ENCODE measurements at places on chromosomes 2 and 18.

- DNase-seq, result no peak
Observed at GRCh38 chr2:16250466-16250865, 310.1 kb downstream of the MYCN start.

- DNase-seq, result no peak
Observed at GRCh38 chr2:43057026-43057741, 169.2 kb downstream of the ZFP36L2 start.

GRCh38 chr2:189233527-189233926, 54.0 kb upstream of the COL5A2 start:
- no peak for DNase-seq

DNA sequence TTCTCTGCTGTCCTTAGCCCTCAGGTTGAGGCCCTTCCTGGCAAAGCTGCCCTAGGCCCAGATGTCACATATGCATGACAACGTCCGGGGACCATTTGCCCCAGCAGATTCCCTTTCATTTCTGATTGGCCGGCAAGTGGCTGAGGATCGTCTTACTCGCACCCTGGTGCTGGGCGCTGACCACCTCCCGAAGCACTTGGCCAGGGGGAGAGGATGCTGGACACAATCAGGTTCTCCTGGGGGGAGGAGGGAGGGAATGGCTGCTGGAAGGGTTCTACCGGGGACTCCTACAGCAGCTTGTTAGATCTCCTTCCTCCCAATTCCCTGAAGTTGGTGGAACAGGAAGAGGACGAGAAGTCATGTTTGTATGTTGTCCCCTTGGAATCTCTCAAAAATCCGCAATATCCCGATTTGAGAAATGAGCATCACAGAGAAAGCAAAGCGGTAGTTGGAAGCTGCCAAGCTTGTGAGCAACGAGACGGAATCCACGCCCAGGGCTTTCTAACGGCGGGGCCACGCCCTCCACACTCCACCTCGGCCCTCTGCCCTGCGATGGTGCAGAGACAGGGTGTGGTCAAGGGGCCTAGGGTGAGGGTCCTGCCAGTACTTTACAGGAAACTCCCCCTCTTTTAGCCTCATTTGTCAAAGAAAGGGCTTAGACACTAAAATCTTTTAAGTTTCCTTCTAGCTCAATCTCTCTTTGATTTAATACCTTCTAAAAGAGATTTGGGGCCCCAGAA, 61.8 kb upstream of the YWHAQ start:
- DNase-seq, result no peak

DNA sequence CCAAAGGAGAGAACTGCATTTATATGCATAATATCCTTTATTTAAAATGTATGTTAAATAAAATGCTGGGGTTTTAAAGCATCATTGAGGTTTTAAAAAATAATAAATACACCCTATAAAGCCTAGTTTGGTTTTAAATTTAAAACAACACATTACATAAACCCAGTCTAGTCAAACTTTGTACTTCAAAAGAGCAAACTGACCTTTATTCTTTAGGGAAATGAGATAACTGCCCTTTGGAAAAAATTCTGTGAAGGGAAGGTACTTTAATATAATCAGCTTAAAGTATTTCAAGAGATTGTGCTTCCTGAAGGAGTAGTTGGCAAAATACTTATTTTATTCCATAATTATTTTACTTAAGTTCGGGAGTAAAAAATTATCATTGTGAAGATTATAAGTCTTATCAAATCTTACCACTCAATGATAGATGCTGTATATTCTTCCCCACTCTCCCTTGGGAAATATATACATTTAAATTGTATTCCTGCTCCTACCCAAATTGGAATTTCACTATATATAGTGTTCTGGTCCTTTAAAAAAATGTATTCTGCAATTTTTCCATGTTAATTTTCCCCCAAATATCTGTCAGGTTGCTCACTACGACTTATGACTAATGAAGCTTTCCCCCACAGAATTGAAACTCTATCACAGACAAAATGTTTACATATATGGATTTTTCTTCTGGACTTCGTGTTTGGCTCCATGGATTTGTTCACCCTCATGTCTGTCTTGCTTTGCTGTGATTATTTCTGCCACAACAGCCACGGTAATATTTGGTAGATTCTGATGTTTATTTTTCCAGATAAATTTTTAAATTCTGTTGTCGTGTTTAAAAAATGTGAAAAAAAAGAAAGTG, 42.1 kb downstream of the ZC3H6 start:
- no peak for DNase-seq

DNA sequence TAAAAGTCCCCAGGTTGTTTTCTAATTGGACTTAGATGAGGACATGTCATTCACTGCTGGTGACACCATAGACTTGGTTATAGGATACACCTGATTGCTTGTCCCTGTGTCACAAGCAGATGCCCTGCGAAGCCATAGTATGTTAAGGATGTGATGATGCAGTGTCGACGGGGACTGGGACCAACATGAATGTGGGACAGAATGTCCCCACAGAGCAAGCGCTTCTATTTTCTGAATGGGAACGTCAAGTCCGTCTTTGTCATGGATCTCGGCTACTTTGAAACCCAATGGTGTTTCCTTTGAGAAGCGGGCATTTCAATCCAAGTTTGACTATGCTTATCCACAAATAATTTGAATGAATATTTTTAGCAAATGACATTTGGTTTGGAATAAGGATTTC, 2.1 kb downstream of the GCG start:
- DNase-seq, result no peak

GRCh38 chr2:152974146-152974545, 255.7 kb downstream of the ARL6IP6 start:
- DNase-seq, result no peak

- DNase-seq, result peak; percentile 29
Observed at GRCh38 chr2:134217924-134218323, 35.9 kb upstream of the MGAT5 start.

GRCh38 chr18:79847606-79848293, 50.0 kb downstream of the KCNG2 start:
- no peak for DNase-seq

DNA sequence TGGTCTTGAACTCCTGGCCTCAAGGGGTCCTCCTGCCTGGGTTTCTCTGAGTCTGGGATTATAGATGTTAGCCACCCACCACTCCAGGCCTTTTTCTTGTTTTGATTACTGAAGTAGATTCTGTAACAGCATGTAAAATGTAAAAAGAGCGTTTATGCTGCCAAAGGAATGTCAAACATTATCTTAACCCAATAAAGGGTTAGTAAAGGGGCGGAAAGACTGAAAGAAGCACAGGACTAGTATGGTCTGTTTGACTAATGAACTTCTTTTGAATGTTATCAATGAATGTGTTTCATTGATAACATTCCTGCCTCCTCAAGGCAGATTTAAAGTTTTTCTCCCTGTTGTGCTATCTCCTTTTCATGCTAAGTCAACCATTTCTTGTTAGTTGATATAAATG, 29.4 kb downstream of the GPD2 start:
- no peak for DNase-seq
